ENCODE measurements at places on chromosomes 16 and 17.
A peak's percentile ranks its signal among the peaks of the same experiment; 100 is the strongest.

DNA sequence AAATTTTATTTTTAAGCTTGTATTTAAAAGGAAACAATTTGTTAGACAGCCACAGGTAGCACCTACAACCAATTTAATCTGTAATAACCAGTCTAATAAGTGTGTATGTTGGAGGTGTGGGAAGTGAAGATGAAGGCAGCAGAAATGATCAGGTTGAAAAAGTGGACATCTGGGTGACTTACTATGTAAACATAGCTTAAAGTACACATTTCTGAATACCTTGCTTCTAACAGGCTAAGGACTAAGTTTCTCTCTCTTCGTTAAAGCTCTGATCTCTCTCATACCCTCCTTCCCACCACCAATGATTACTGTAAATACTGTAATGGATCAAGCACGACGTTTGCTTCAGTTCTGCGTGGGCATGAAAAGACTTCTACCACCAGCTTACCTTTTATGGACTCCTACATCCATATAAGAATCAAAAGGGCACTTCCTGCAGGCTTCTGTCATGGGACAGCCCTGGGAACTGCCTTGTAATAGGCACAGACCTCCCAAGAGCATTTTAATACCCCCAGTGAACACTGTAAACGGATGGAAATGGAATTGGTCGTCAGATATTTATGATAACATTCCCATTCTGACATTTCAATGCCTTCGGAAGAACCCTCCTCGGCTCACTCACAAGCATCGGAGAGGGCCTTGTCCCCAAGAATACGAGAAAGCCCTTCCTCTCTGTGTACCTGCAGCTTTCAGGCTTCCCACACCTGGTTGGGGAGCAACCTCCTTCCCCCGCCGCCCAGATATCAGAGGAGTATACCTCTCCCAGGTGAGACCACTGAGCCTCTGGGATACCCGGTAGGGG lies 700 bp downstream of the CCDC43 start:
- peak; percentile 22 for DNase-seq

- DNase-seq, result no peak
These were observed 2.1 kb downstream of the KCNH4 start for GRCh38 chr17:42178817-42179216.

DNA sequence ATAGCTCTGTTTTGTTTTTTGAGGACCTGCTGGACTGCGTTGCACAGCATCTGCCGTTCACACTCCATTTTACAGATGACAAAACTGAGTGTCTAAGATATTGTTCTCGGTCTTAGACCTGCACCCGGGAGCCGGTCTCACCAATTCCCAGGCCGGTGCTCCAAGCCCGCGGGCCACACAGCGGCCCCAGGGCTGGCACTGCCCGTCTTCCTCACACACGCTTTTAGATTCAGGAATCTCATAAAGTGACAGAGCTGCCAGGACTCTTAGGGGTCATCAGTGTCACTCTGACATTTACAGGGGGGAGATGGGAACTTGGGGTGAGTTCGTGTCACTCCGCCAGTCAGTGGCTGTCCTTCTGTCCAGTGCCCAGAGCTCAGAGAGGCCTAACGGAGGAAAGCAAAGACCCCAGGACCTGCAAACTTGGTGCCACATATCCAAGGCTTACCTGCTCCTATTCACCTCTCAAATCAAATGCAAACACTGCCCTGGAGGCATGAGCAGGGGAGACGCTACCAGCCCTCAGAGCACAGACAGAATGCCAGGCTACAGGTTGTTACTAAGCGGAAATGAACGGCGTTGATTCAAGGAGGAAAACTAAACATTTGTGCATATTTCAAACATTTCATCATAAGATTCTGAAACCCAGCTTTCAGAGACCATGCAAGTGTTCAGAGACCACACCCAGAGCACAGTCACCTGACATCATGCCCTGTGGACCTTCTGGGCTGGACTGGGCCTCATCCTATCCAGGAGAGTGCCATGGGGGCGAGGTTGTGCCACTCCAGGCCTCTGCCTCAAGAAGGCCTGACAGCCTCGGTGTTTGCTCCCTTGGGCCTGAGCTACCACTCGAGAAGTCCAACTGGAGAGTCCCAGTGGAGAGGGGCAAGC lies 29.5 kb downstream of the TNFRSF13B start:
- no peak for DNase-seq

GRCh38 chr17:4375039-4375748 lies 8.7 kb upstream of the UBE2G1 start:
- peak; percentile 11 for DNase-seq

GRCh38 chr17:42704837-42705494 lies 22.6 kb downstream of the CNTNAP1 start:
- no peak for DNase-seq

DNA sequence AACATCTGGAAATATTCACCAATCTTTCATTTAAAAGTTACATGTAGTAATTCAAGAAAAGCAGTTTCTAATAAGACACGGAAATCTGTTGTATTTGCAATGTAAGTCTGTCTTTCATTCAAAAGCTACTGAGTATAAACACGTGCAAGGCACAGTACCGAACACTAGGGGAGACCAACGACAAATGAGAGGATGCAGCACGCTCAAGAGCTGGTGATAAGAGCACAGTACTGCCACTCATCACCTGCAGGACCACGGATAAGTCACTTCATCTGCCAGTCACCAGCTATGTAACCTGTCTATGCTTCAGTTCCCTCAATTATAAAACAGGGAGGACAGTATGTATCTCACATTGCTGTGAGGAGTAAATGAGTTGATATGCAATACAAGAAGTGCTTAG lies 67.1 kb downstream of the CLEC18A start:
- no peak for DNase-seq

DNA sequence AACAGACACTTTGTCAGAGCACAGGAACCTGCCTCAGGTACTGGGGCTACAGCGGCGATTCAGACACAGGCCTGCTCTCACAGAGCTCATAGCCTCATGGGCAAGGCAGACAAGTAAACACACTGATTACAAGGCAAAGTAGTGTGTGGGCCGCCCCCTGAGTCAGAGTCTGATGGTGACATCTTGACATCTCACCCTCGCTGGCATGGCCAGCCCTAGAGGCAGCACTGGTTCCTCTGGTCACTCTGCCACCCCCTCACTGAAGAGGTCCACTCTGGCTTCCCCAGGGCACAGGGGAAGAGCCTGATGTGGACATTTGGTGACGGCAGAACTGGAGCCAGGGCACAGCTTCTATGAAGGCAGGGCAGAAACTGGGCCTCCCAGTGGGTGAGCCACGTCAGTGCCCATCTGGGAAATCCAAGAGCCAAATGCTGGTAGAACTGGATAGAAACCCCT lies 32.9 kb upstream of the TOB1 start:
- DNase-seq, result no peak

- DNase-seq, result peak; percentile 21
These were observed 77.1 kb downstream of the USP31 start for GRCh38 chr16:23072084-23072599.

DNA sequence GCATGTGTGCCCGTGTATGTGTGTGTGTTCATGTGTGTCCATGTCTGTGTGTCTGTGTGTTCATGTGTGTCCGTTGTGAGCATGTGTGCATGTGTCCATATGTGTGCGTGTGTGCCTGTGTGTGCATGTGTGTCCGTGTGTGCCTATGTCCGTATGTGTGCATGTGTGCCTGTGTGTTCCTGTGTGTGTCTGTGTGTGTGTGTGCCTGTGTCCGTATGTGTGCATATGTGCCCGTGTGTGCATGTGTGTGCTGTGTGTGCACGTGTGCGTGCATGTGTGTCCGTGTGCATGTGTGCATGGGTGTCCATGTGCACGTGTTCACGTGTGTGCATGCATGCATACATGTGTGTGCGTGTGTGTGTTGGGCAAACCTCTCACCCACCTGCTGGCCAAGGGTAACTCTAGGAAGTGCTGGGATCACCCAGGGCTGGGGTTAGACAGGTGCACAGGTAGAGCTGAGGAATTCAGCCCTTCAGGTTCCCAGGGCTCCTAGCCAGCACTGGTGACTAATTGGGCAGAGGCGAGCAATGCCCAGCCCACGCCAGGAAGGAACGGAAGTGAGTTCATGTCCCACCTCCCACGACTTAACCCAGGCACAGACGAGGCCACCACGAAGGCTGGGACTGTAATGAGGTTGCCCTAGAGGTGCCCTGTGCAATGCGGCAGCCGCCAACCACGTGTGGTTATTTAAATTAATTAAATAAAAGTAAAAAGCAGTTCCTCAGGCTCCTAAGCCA lies 8.2 kb upstream of the CSNK1D start:
- DNase-seq, result peak; percentile 97

DNA sequence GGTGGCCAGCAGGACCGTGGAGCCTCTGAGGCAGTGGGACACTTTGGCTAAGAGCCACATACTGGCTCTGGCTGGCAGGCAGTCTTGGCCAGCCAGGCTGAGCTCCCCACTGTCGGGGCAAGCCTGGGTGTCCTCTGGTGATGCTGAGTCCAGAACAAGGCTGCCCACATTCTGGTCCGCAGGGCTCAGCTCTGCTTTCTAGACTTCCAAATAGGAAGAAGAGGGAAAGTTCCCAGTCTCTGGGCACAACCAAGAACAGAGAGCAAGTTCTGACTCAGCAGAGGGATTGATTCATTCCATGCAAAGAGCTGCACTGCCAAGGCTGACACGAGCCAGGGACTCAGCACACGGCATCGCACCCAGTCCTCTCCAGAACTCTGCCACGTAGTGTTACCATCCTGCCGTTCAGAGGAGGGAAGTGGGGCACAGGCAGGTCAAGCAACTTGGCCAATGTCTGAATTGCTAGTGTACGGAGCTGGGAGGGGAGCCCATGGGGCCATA lies 58.9 kb downstream of the NOS2 start:
- no peak for DNase-seq

DNA sequence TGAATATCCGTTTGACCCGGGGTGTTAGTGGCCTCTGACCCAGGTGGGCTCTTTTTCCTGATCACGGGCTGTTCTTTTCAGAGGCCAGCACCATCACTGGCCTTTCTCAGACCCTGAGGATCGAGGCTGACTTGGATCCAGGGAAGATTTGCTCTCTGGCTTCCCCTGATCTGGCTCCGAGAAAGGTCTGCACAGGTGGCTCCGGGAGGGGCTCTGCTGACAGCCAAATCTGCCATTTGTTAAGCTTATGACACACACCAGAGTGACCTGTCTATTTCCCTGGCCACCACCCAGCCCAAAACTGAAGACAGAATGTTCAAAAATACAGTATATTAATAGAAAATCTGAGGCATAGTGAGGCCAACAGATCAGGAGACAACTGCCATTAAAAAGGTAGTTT lies 221.8 kb upstream of the TNRC6C start:
- no peak for DNase-seq

- no peak for DNase-seq
These were observed 2.2 kb downstream of the UBALD1 start for GRCh38 chr16:4612474-4612931.

DNA sequence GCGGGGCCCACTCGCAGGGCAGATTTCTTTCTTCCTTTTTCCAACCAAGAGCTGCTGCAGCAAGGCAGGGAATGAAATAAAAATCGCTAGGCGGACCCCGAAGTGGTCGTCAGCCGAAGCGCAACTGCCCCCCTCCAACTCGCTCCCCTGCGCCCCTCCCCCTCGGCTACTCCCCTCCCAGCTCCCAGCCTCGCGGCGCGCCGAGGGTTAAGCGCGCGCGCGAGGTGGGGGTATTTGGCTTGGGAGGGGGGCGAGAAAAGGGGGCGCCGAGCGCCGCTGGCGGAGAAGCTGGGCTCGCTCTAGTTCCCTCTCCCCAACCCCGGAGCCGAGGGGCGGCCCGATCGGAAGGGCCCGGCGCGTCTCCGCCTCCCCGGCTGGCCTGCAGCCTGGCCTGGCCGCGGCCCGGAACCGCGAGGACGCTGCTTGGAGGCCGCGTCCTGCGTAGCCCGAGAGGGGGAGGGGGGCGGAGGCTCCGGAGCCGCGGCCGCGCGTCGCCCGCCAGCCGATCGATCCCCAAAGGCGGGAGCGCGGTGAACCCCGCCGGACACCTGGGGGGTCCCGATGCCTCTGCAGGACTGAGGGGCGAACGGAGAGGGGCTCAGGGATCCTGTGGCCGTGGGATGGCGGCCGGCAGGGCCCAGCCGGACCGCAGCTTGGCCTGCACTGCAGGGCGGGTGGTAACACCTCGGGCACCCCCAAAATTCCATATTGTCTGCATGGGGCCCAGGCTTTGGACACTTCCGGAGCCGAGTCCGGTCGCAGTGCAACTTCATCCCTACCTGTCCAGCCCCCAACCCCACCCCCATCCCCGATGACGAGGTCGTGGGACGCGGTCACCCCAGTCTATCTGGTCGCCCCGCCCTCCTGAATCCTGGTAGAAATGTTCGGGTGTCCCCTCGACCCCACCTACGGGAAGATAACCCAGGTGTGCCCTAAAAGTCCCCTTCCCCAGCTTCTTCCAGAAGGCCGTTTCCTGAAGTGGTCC lies 4.9 kb upstream of the CBX4 start:
- no peak for DNase-seq

DNA sequence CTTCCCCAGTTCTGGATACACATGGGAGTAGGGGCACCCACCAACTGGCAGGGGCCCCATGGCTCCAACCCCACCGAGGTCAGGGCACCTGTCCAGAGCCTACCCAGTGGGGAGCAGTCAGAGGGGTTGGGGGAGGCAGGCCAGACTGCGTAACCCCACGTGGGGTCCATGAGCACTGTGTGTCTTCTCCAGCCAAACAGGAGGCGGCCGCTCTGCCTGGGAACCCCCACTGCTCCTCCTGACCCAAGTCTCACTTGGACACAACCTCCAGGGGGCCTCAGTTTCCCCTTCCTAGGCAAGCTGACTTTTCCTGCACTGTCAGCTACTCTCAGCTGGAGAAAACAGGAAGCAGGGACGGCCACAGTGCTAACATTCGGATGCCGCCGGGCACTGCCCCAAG lies 7.5 kb downstream of the ZNF469 start:
- DNase-seq, result no peak

- DNase-seq, result no peak
These were observed 5.6 kb downstream of the CD19 start for GRCh38 chr16:28937222-28937876.

Measured in kidney glomerular epithelial cell (primary cell).